Activated naive CD4-positive, alpha-beta T cell treated with anti-CD3 and anti-CD28 coated beads for 36 hours (primary cell): ENCODE measurements at places on chromosomes 16 and 17. TPM values are rescaled to one million over a fixed set of nuclear protein-coding genes. Genes with fewer than 3 reads are reported as not detected.
A peak's percentile ranks its signal among the peaks of the same experiment; 100 is the strongest.

GRCh38 chr17:72598695-72599094 lies 477.9 kb downstream of the SOX9 start:
- no peaks in the 10 kb centered on the region for H3K4me1 ChIP-seq
- no peak overlapping the region for H3K4me3 ChIP-seq
- DNase-seq, result no peak

GRCh38 chr17:41103896-41104295 lies 1.3 kb upstream of the KRTAP4-9 start:
- H3K4me1 ChIP-seq, result peaks cover 16% of the 10 kb centered on the region
- H3K27me3 ChIP-seq, result no peaks in the 10 kb centered on the region
- no peak overlapping the region for H3K27ac ChIP-seq
- no peak for DNase-seq

DNA sequence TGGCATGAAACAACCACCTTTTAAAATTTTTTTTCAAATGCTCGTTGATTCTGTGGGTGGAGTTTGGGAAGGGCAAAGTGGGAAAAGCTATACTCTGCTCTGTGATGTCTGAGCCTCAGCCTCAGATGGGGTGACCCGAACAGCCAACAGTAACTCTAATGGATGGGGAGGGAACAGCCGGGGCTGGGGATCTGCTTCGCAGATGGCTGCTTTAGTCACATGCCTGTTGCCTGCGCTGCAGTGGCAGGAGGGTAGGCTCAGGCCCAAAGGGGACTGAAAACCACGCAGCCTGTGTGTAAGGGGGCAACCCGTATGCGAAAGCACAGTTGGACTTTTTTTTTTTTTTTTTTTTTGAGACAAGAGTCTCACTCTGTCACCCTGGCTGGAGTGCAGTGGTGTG lies 14.9 kb upstream of the MAPK3 start:
- H3K27ac ChIP-seq, result no peak overlapping the region
- no peaks in the 10 kb centered on the region for H3K27me3 ChIP-seq
- H3K36me3 ChIP-seq, result no peaks in the 10 kb centered on the region
- H3K4me3 ChIP-seq, result no peak overlapping the region
- no peak for DNase-seq

DNA sequence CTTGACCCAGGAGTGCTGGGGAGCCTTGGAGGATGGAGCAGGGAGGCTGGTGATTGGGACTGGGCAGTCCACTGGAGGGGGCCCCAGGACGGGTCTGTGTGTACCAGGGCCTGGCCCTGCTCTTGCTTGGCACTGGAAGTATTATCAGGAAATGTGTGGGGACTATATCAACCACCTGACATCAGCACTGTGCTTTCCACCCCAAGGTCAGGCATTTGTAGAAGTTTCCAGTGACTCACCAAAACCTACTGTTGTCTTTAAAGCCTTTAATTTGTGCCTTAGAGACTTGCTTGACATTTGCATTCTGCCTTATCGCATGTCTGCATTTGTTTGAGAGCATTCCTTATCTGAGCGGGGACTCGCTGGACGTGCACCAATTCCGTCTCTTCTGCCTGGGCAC lies 323.1 kb downstream of the FOXL1 start:
- no peak overlapping the region for H3K4me3 ChIP-seq
- H3K27ac ChIP-seq, result no peak overlapping the region
- peaks cover 2% of the 10 kb centered on the region for H3K27me3 ChIP-seq
- DNase-seq, result no peak

Gene COL1A1
- total RNA-seq, result 1.7 TPM

DNA sequence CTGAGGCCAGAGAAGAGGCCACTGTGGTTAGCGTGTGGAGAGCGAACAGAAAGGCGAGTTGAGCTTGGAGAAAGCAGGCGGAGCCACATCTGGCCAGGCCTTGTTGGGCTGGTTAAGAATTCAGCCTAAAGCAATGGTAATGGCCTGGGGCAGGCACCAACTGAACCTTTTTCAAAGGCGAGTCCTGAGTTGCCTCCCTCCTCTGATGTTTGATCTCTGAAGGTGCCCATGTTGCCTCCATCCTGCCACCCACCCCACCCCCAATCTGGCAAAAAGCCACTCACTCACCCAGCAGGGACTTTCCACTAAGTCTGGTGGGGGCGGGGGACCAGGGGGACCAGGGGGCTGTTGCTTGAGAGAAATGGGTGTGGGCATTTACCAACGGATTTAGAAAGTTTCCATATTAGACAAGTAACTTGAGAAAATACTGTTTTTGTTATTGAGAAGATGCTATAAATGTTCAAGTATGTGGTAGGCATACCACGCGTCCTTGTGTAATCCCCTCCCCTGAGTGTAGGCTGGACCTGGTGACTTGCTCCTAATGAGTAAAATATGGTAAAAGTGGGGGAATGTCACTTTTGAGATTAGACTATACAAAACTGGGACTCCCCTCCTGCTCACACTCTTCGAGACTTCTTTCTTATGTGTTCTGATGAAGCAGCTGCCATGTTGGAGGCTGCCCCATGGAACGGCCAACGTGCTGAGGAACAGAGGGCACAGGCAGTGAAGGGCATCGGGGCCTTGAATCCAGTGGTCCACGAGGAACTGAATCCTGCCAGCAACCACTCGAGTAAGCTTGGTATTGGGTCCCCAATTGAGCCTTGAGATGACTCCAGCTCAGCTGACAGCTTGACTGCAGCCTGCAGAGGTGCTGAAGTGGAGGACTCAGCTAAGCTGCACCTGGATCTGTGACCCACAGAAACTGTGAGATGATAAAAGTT lies 29.9 kb upstream of the TNS4 start:
- H3K27me3 ChIP-seq, result no peaks in the 10 kb centered on the region
- H3K4me3 ChIP-seq, result peak overlapping the region; percentile 61
- no peaks in the 10 kb centered on the region for H3K36me3 ChIP-seq

GRCh38 chr17:34760931-34761495 lies 181.6 kb downstream of the TMEM132E start:
- no peak overlapping the region for H3K4me3 ChIP-seq
- H3K27me3 ChIP-seq, result peaks cover 3% of the 10 kb centered on the region
- H3K36me3 ChIP-seq, result no peaks in the 10 kb centered on the region

Gene CDRT15L2
- total RNA-seq, result not detected

DNA sequence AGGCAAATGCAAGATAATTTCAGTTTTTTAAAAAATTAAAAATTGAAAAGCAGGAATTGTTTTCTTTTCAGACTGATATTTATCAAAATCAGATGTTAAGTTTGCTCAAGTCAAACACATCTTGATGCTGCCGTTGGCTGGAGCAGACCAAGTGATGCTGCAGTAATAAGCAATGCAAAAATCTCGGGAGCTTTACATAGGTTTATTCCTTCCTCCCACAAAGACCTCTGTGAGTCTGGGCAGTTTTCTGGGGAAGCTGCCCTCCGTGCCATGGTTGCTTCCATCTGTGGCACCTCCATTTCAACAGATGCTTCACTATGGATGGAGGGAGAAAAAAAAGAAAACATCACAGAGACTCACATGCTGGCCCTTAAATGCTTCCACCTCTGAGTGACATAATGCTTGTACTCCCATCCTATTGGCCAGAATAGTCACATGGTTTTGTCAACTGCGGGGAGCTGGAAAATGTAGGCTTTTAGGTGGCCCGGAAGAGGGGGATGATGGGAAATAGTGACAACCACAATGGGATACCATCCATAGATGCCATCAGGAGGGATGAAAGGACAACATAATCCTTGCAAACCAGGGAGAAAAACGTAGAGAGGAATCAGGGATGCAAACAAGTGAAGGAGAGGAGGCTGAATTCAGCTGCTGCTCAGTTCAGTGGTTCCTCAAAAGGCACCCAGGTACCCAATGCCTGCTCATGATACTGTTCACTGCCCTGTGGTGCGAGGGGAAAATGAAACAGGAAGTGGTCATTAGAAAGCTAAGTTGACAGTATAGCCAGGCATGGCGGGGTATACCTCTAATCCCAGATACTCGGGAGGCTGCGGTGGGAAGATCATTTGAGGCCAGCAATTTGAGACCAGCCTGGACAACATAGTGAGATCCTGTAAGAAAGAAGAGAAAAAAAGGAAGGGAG lies 13.5 kb upstream of the ERCC4 start:
- no peak overlapping the region for H3K27ac ChIP-seq
- H3K27me3 ChIP-seq, result peaks cover 28% of the 10 kb centered on the region
- no peaks in the 10 kb centered on the region for H3K4me1 ChIP-seq
- DNase-seq, result no peak
- no peaks in the 10 kb centered on the region for H3K36me3 ChIP-seq

Gene FOXL1
- not detected for total RNA-seq

Gene DHRS11
- total RNA-seq, result 8.4 TPM

Gene CCR7
- 156 TPM for total RNA-seq

DNA sequence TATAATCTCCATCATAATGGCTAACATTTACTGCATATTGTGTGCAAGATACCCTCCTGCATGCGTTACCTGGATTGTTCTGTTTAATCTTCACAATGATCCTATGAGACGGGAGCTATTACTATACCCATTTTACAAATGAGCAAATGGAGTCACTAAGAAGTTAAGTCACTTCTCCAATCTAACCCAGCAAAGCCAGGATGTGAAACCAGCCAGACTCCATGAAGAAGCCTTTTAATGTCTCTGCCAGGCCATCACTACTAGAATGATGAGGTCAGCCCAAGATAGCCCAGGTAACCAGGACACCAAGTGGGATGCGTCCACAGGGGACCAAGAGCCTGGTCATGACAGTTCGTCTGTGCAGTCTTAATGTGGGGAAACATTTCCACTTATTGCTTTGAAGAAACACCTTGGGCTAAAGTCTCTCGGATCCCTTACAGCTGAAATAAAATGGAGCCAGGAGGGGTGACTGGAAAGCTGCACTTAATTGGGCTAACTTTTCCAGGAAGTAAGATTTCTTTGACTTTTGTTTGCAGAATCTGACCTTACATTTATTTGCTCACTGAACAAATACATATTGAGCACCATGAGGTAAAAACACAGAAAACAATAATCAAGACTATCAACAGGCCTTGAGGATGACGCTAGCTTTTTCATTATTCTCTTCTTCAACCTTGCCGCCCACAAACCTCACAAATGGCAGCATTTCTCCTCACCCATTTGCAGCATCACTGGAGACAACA lies 926 bp upstream of the SHCBP1 start:
- DNase-seq, result no peak
- peak overlapping the region; percentile 94 for H3K4me3 ChIP-seq
- H3K27ac ChIP-seq, result no peak overlapping the region
- H3K36me3 ChIP-seq, result peaks cover 9% of the 10 kb centered on the region
- peaks cover 10% of the 10 kb centered on the region for H3K27me3 ChIP-seq
- H3K4me1 ChIP-seq, result peaks cover 14% of the 10 kb centered on the region

- no peak for DNase-seq
- H3K4me3 ChIP-seq, result no peak overlapping the region
- H3K27ac ChIP-seq, result no peak overlapping the region
- no peaks in the 10 kb centered on the region for H3K4me1 ChIP-seq
- no peaks in the 10 kb centered on the region for H3K36me3 ChIP-seq
Observed at GRCh38 chr16:7546948-7547347, 214.3 kb downstream of the RBFOX1 start.

- H3K27ac ChIP-seq, result peak overlapping the region; percentile 92
- DNase-seq, result no peak
Observed at GRCh38 chr16:4615384-4616046, 827 bp upstream of the UBALD1 start.

- H3K4me3 ChIP-seq, result peak overlapping the region; percentile 96
- H3K36me3 ChIP-seq, result peaks cover 33% of the 10 kb centered on the region
- DNase-seq, result peak; percentile 82
- peaks cover 45% of the 10 kb centered on the region for H3K4me1 ChIP-seq
- peak overlapping the region; percentile 97 for H3K27ac ChIP-seq
Observed at GRCh38 chr17:28949185-28950016, 1.9 kb downstream of the PHF12 start.

DNA sequence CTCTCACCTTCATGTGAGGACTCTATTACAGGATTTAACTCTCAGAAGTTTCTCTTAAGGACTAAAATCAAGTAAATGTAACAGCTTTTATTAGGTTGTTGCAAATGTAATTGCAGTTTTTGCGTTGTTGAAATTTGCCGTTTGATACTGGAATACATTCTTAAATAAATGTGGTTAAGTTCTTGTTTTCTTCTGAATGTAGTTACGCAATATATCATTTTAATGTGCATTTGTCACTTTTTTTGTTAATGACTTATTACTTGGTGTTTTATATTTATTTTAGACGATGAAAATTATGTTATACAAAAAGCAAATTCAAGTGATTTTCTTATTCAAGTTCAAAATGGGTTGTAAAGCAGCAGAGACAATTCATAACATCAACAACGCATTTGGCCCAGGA lies 76.3 kb downstream of the TTC19 start:
- H3K27ac ChIP-seq, result no peak overlapping the region
- no peak overlapping the region for H3K4me3 ChIP-seq
- DNase-seq, result no peak
- H3K4me1 ChIP-seq, result peaks cover 2% of the 10 kb centered on the region

GRCh38 chr16:22001591-22001990 lies 675 bp upstream of the PDZD9 start:
- no peaks in the 10 kb centered on the region for H3K27me3 ChIP-seq
- H3K4me3 ChIP-seq, result no peak overlapping the region
- peaks cover 7% of the 10 kb centered on the region for H3K4me1 ChIP-seq
